ENCODE measurements at places on chromosomes 16 and 17.

- DNase-seq, result no peak
These were observed 13.8 kb downstream of the DNAAF8 start for GRCh38 chr16:4747906-4748681.

DNA sequence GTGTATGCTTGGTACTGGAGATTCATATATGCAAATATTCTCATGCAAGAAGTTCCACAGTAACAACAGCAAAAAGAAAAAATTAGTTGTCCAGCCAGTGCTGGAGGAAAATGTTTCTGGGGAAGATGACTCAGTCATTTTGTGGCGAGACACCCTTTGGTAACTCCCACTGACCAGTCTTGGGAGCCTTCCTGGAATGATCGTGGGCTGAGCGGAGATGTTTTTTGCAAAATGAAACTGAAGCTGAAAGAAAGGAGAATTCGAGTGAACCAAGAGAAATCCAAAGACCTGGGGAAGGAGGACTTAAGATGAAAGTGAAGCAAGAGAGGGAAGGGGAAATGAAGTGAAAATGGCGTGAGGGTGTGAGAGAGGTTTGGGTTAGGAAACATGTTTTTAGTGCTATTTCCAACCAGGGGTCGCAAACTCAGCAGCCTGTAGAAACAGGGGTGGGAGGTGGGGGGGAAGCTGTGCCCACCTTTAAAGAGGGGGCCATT lies 5.2 kb downstream of the ITPRIPL2 start:
- no peak for DNase-seq

DNA sequence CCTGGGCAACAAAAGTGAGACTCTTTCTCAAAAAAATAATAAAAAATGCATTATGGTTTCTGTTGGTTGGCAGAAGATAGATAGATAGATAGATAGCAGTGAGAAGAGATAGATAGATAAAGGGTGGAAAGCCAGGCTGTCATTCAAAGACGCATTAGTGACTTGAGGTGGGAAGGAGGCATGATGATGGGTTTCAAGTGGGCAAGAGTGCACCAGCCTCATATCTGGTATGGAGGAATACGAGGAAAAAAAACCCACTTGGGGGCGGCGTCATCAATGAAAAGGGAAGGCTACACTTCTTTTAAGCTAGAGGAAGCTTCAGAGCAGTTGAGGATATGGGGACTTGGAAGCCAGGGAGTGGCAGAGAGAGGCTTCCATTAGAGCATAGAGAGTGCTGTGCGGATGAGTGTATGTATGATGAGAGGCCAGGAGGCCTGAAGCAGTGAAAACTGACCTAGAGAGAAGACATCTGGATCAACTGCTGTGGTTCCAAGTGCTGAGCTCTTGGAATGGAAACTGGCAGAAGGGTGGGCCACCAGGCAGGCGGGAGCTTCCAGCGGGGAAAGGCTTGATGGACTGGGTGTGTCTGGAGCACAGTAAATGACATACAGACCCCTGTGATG lies 31.8 kb downstream of the CEP95 start:
- DNase-seq, result no peak

- no peak for DNase-seq
These were observed 25.0 kb upstream of the ZNF750 start for GRCh38 chr17:82864713-82865248.

GRCh38 chr16:71430744-71431143 lies 11.1 kb downstream of the TLE7 start:
- DNase-seq, result no peak

GRCh38 chr17:20156196-20157000 lies 147.2 kb downstream of the SPECC1 start:
- peak; percentile 19 for DNase-seq

- no peak for DNase-seq
These were observed 6.0 kb downstream of the SOCS7 start for GRCh38 chr17:38357486-38358123.

DNA sequence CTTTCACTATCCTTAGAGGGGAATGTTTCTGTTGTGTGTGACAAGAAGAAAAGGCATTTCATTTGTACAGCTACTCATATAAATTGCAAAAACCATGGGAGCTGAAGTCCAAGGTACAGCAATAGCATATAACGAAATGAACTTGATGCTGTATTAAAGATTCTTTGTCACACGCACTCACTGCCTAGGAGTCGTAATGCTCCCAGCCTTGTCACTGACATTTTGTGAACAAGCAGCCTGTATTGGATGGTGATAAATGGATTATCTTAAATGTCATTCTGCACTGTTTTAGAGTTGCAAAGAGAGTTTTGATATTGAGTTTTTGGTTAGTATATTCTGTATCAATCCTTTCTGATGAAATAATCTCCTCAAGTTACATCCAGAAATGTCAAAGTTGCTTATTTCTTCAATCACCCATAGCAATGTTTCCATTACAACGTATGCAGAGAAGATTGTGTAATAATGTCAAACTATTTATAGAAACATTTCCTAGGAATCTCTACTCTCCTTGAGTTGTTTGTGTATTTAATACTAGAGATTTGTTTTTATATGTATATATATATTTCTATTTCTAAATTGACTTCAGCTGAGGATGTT lies 270.6 kb downstream of the FTO start:
- DNase-seq, result no peak

- DNase-seq, result no peak
These were observed 25.9 kb downstream of the IRX6 start for GRCh38 chr16:55349867-55350266.

DNA sequence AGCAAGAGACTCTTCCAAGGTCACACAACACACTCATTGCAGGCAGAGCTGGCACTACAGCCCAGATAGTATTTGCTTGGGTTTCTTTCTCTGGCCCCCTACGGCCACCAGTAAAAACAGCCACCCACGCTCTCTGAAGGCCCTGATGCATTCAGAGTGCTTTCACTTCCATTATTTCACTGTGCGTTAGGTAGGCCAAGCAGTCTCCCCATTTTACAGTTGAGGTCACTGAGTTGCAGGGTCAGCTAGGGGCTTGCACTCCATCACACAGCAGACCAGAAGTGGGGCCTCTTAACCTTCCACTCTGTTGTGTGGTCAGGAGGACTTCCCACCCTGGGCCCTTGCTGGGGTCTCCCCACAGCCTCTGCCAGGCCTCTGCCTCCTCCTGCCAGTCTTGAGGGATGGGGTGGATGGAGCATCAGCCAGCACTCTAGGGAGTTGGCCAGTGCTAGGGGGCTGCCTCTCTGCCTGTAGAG lies 2.5 kb downstream of the TBX21 start:
- DNase-seq, result no peak

GRCh38 chr16:69917739-69918138 lies 33.4 kb upstream of the CLEC18A start:
- DNase-seq, result no peak

DNA sequence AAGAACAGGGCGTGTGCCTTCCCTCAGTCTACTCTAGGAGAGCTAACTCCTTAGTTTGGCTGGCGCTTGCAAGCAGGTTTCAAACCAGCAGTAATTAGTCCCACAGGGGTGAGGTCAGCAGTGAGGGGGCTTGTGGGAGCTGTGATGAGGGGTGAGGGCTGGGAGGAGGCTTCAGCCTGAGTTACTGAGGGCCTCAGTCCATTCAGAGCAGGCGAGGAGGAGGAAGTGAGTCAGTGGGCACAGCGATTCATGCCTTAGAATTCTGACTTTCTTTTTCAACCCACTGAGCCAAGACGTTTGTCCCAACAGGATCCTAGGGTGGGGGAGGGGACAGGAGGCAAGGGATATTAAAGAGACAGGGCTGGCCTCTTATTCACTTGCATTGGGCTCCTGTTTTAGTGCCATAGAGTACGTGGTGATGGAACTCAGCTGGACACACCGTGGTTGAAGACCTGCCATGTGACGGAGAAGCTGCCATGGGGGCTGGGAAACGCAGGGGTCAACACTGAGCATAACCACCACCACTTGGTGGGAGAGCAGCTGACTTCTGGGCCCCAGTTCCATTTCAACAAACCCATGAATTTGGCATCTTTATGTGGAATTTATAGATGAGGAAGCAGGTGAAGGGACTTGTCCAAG lies 8.3 kb upstream of the ITGA3 start:
- DNase-seq, result no peak

- DNase-seq, result no peak
These were observed 3.1 kb downstream of the ITPRIPL2 start for GRCh38 chr16:19116711-19117449.

DNA sequence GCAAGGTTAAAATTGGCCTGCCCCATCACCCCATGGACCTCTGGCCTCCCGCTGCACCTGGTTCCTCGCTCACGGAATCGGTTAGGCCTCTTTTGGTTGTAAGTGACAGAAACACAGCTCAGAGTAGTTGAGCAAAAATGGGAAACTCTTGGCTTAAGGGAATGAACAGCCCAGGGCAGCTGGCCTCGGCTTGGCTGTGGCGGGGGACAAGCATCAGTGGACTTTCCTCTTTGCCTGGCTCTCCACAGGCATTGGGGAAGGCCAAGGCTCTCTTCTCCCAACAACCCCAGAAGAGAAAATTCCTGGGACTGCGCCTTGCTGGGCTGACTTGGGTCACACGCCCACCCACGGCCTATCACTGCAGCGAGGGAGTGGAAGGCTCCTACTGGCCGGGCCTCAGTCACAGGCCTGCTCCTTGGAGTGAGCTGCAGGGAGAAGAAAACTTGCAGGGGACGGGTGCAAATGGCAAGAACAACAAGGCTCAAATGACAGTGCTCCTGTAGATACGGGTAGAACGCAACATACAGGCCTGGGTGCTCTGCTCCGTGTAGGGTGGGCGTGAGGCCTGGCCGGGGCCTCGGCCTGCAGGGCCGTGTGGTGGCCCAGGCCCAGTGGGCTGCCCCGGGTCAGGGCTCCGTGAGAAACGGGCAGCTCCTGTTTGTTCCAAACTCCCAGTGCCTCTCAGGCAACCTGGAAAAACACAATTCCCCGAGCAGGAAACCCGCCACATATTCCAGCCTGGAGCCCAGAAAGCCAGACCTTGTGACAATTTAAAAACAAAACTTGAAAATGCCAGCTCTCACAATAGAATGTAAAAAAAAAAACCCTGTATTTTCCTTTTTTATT lies 25.0 kb upstream of the ATP2A3 start:
- DNase-seq, result no peak

- DNase-seq, result no peak
These were observed 13.1 kb downstream of the SPATA33 start for GRCh38 chr16:89670496-89671431.

- DNase-seq, result no peak
These were observed 1741.2 kb downstream of the TP53TG3F start for GRCh38 chr16:35200662-35201061.

GRCh38 chr17:64130559-64131001 lies 636 bp upstream of the ERN1 start:
- DNase-seq, result no peak

GRCh38 chr16:57235128-57236021 lies 9.7 kb upstream of the ARL2BP start:
- DNase-seq, result no peak

DNA sequence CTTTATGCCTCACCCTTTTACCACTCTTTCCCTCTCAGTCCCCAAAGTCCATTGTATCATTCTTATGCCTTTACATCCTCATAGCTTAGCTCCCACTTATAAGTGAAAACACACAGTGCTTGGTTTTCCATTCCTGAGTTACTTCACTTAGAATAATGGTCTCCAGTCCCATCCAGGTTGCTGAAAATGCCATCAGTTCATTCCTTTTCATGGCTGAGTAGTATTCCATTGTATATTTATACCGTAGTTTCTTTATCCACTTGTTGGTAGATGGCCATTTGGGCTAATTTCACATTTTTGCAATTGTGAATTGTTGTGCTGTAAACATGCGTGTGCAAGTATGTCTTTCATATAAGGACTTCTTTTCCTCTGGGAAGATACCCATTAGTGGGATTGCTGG lies 597.3 kb downstream of the WWOX start:
- no peak for DNase-seq

DNA sequence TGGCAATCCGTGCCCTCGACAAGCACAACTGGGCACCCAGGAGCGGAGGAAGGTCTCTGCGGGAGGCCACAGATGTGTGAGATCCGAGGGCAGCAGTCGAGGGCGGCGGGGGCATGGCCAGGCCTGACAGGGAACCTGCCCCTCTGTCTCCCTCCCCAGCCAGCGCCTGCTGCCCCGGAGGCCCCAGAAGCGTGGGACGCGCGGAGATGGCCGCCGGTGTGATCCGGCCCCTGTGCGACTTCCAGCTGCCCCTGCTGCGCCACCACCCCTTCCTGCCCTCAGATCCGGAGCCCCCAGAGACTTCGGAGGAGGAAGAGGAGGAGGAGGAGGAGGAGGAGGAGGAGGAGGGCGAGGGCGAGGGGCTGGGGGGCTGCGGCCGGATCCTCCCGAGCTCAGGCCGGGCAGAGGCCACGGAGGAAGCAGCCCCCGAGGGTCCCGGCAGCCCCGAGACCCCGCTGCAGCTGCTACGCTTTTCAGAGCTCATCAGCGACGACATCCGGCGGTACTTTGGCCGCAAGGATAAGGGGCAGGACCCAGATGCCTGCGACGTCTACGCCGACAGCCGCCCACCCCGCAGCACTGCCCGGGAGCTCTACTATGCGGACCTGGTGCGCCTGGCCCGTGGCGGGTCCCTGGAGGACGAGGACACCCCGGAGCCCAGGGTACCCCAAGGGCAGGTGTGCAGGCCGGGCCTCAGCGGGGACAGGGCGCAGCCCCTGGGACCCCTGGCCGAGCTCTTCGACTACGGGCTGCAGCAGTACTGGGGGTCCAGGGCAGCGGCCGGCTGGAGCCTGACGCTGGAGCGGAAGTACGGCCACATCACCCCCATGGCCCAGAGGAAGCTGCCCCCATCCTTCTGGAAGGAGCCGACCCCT lies 1.7 kb downstream of the PERCC1 start:
- DNase-seq, result no peak

- DNase-seq, result no peak
These were observed 204.3 kb upstream of the PSMD7 start for GRCh38 chr16:74092336-74092735.

Measured in hematopoietic multipotent progenitor cell treated with erythropoietin and hydrocortisone succinate and interleukin-3 and kit ligand, for 17 days (in vitro differentiated cells).